ENCODE measurements at places on chromosomes 6 and 20.

DNA sequence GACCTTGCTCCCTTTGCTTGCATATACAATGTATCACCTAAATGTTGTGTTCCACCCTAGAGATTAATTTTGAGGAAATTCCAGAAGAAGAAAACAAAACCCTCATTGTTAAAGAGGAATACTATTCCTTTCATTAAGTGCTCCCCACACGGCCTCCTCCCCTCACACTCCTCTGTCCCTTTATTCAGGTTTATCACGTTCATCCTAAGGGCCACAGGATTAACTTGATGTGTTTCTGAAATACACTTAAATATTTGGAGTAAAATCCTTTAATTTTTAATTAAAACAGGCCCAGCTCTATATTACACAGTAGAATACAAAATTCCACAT is 89.4 kb upstream of the MRPS10 start:
- no peak for DNase-seq

GRCh38 chr20:44324343-44324742 is 12.5 kb upstream of the R3HDML start:
- DNase-seq = no peak

DNA sequence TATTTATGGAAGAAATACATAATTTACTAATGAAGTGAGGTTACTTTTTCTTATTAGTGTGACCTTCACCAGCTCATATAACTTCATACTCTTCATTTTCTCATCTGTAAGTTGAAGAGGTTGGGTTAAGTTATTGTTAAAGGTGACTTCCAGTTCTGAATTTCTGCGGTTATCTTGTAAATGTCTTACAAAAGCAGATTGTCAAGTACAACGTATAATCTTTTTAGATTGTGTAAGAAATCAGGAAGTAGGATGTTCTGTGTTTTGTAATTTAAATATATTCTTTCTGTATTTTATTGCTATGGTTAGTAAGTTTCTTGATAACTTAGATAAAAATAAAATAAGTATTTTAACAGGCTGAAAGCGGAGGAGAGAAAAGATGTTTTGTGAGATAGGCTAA is 12.0 kb downstream of the WTAP start:
- no peak for DNase-seq

GRCh38 chr20:33649201-33649681 is 12.9 kb upstream of the C20orf144 start:
- no peak for DNase-seq
